Cardiac atrium fibroblast (primary cell): ENCODE measurements at places on chromosomes 13 and 19. TPM values are rescaled to one million over a fixed set of nuclear protein-coding genes. Genes with fewer than 3 reads are reported as not detected.

The GNG7 gene
- under 0.01 TPM in 1 of 2 replicates, not detected in the other for total RNA-seq

The CGB8 gene
- total RNA-seq, result not detected in 2 replicates

The TNNT1 gene
- total RNA-seq, result 3.2 TPM in 1 of 2 replicates, not detected in the other

The PRR36 gene
- not detected in 2 replicates for total RNA-seq

The ZNF844 gene
- 2.4 and 5.2 TPM in 2 replicates for total RNA-seq

The PPP1R37 gene
- 22.4 and 23.3 TPM in 2 replicates for total RNA-seq

The OVOL3 gene
- not detected in 2 replicates for total RNA-seq

The TBXA2R gene
- 1.3 and 4.2 TPM in 2 replicates for total RNA-seq

The SRRM5 gene
- total RNA-seq, result not detected in 2 replicates

The STOML3 gene
- not detected in 2 replicates for total RNA-seq

The PLK5 gene
- not detected in 2 replicates for total RNA-seq

The MADCAM1 gene
- not detected in 2 replicates for total RNA-seq

The C19orf73 gene
- total RNA-seq, result 0.97 and 2.2 TPM in 2 replicates

The PGLYRP1 gene
- not detected in 2 replicates for total RNA-seq

The DPRX gene
- total RNA-seq, result not detected in 2 replicates

The DPF1 gene
- 4.7 and 7.1 TPM in 2 replicates for total RNA-seq

The ELOF1 gene
- total RNA-seq, result 34.5 and 34.7 TPM in 2 replicates

The LYPD5 gene
- 3.2 TPM in 1 of 2 replicates, not detected in the other for total RNA-seq

The LILRB3 gene
- total RNA-seq, result not detected in 2 replicates

The SIGLEC14 gene
- not detected in 2 replicates for total RNA-seq

The TUBB4A gene
- not detected in 2 replicates for total RNA-seq

The ZNF90 gene
- 0.16 TPM in 1 of 2 replicates, not detected in the other for total RNA-seq

The ZNF260 gene
- total RNA-seq, result 4.2 and 7.3 TPM in 2 replicates

The CRB3 gene
- not detected in 2 replicates for total RNA-seq

The ONECUT3 gene
- total RNA-seq, result not detected in 2 replicates

The LGALS7 gene
- not detected in 2 replicates for total RNA-seq

The B3GNT3 gene
- not detected in 2 replicates for total RNA-seq

The CD22 gene
- not detected in 2 replicates for total RNA-seq

The NXNL1 gene
- not detected in 2 replicates for total RNA-seq

The PODNL1 gene
- total RNA-seq, result 0.36 TPM in 1 of 2 replicates, not detected in the other

The NLRP4 gene
- not detected in 2 replicates for total RNA-seq

The RNF225 gene
- not detected in 2 replicates for total RNA-seq

The ZNF829 gene
- total RNA-seq, result 2.0 and 4.7 TPM in 2 replicates

The DIRAS1 gene
- total RNA-seq, result 0.90 and 1.8 TPM in 2 replicates

The CRX gene
- total RNA-seq, result not detected in 2 replicates

The LPAR6 gene
- total RNA-seq, result 5.4 and 8.3 TPM in 2 replicates

The GRK1 gene
- total RNA-seq, result not detected in 2 replicates

The DENND1C gene
- not detected in 2 replicates for total RNA-seq

The ZNF471 gene
- total RNA-seq, result 3.2 and 3.6 TPM in 2 replicates

The RFPL4A gene
- not detected in 2 replicates for total RNA-seq

The SOX1 gene
- total RNA-seq, result not detected in 2 replicates

The OR7C1 gene
- total RNA-seq, result not detected in 2 replicates

The CCL25 gene
- not detected in 2 replicates for total RNA-seq

The LILRA2 gene
- not detected in 2 replicates for total RNA-seq

The ZNF470 gene
- total RNA-seq, result 4.9 and 5.4 TPM in 2 replicates

The KANK3 gene
- 0.81 and 1.1 TPM in 2 replicates for total RNA-seq

The CEACAM20 gene
- total RNA-seq, result not detected in 2 replicates

The PLVAP gene
- 1.1 and 3.6 TPM in 2 replicates for total RNA-seq

The ZNF490 gene
- 4.7 and 7.1 TPM in 2 replicates for total RNA-seq

The FCAR gene
- total RNA-seq, result not detected in 2 replicates

The CTXN1 gene
- 0.18 and 1.8 TPM in 2 replicates for total RNA-seq

The ZIC5 gene
- not detected in 2 replicates for total RNA-seq

The CEACAM21 gene
- total RNA-seq, result not detected in 2 replicates
